ENCODE measurements at places on chromosomes 6 and 20.

DNA sequence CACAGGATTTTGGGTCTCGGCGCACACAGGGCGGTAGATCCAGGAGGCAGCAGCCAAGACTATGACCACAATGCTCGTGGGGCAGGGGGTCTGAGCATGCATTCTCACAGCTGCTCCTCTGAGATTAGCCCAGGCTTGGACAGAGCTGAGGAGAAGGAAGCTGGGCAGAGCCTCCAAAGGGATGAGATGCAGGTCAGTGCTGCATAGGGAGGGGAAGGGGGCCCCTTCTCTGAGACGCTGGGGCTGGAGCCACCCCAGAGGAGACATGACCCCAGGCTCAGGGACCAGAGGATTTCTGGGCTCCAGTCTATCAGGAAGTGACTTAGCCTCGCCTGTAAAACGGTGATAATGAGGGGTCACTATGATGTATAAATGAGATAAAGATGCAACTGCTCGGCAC, 93.9 kb downstream of the BFSP1 start:
- no peak for DNase-seq

- DNase-seq, result no peak
These were observed 64.8 kb upstream of the SLCO4A1 start for GRCh38 chr20:62577490-62577836.

DNA sequence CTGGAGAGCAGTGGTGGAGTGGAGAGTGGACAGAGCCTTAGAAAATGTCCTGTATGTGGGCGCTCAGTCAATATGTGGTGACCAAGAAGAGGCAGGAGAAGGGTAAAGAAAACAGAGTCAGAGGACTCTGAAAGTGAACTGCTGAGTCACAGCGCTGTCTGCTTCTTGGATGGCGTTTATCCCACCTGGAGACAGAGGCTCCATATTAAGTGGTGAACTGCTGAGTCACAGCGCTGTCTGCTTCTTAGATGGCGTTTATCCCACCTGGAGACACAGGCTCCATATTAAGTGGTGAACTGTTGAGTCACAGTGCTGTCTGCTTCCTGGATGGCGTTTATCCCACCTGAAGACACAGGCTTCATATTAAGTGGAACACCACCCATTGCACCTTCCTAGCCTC, 119.3 kb upstream of the RALGAPA2 start:
- no peak for DNase-seq

GRCh38 chr20:37538003-37538402, 10.3 kb upstream of the BLCAP start:
- DNase-seq, result no peak

- DNase-seq, result no peak
These were observed 5.2 kb upstream of the IL17A start for GRCh38 chr6:52180787-52181558.

DNA sequence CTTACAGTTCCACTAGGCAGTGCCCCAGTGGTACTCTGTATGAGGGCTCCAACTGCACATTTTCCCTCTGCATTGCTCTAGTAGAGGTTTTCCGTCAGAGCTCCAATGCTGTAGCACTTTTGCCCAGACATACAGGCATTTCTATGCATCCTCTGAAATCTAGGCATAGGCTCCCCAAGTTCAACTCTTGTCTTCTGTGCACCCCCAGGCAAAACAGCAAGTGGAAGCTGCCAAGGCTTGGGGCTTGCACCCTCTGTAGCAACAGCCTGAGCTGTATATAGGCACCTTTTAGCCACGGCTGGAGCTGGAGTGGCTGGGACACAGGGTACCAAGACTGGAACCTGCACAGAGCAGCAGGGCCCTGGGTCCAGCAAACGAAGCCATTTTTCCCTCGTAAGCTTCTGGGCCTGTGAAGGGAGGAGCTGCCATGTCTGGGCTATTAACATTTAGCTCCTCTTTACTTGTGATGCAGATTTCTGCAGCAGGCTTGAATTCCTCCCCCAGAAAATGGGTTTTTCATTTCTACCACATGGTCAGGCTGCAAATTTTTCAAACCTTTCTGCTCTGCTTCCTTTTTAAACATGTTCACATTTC, 596.2 kb upstream of the ADGRB3 start:
- no peak for DNase-seq

All from activated T-helper 1 cell treated with anti-CD3 and anti-CD28 coated beads, Interleukin-12 subunit alpha, Interleukin-12 subunit beta, Interleukin-2, Interleukin-4 antibody, amounts not matched to agents 30 ng/mL and 10 ng/mL and 1 ng/mL, durations not matched to agents 14 hours and 24 hours and 36 hours (primary cell).